ENCODE measurements at places on chromosomes 12 and 14. TPM values are rescaled to one million over a fixed set of nuclear protein-coding genes. Genes with fewer than 3 reads are reported as not detected.

IL26 gene
- total RNA-seq: not detected

APOF gene
- total RNA-seq: not detected

TAS2R50 gene
- total RNA-seq: 2.3 TPM

AHNAK2 gene
- 24.5 TPM for total RNA-seq

SCNN1A gene
- total RNA-seq: 7.1 TPM

BCL2L14 gene
- not detected for total RNA-seq

KRT79 gene
- total RNA-seq: not detected

BDKRB1 gene
- not detected for total RNA-seq

DGKA gene
- 41.5 TPM for total RNA-seq

Data from dermis blood vessel endothelial cell (primary cell).